ENCODE measurements at places on chromosomes 3 and 15.

GRCh38 chr3:133895208-133896001 is at the start of gene RAB6B:
RAB6B (minus strand) TSS chr3:133895882; CDS start chr3:133895466, 416 bp downstream.
- peak; percentile 46 for DNase-seq

GRCh38 chr15:97501291-97501690 is 459.2 kb upstream of the ARRDC4 start:
- peak; percentile 55 for DNase-seq

GRCh38 chr3:29612536-29612935 is 331.7 kb downstream of the RBMS3 start:
- no peak for DNase-seq

DNA sequence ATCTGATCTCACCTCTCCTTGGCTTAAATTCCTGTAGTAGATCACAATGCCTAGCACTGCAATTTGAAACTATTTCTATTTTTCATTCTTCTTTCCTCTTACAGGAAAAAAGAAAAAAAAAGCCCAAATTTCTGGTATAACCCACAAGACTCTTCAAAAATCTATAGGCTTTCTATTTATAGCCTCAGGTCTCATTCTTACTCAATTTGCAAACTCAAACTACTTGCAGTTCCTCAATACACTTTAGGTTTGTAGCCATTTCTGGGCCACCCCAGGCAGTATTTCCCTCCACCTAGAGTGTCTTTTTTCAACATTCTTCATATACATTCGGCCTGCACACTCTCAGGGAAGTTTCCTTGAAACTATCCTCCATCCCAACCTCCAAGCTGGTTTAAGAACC is 169.0 kb downstream of the TBC1D5 start:
- peak; percentile 11 for DNase-seq

GRCh38 chr15:51099185-51099584 is 4.5 kb upstream of the TNFAIP8L3 start:
- DNase-seq, result no peak

- DNase-seq, result no peak
These were observed 23.8 kb downstream of the LRRC2 start for GRCh38 chr3:46542344-46542743.

DNA sequence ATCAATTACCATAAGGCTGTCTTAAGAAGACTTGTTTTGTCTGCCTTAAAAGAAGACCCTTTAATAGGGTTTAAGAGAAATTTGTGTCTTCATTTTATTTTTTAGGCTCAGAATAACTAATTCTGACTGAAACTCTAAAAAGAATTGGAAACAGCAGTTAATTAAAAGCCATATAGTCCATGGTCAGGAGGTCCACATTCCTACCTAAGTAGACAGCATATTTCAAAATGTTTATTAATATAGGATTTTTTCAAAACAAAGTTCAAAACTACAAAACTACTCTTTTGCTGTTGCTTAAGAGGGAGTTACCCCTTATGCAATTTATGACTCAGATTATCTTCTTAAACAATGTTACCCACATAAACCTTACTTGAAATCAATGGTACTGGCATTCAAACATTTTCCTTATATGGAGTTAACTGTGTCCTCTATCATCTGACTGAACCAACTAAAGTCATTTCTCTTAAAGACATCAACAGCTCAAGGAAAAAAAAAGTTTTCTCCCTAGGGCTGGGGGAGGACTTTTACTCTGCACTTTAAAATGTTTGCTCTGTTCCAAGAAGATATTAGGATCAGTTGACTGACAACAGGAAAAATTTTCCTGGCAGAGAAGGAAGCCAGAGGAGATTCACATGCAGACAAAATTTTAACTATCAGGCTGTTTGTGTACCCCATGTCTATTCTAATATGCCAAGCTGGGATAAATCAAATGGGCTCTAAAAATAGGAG is 56.8 kb upstream of the NANOGP8 start:
- no peak for DNase-seq

GRCh38 chr3:154356009-154356408 is 31.7 kb upstream of the DHX36 start:
- DNase-seq, result peak; percentile 20

GRCh38 chr3:110332629-110333028 is 739.0 kb upstream of the NECTIN3 start:
- no peak for DNase-seq

- DNase-seq, result peak; percentile 83
These were observed 9.6 kb upstream of the PSMD2 start for GRCh38 chr3:184289426-184289938.

GRCh38 chr3:46022909-46023785 is 4.1 kb downstream of the XCR1 start:
- DNase-seq, result no peak

DNA sequence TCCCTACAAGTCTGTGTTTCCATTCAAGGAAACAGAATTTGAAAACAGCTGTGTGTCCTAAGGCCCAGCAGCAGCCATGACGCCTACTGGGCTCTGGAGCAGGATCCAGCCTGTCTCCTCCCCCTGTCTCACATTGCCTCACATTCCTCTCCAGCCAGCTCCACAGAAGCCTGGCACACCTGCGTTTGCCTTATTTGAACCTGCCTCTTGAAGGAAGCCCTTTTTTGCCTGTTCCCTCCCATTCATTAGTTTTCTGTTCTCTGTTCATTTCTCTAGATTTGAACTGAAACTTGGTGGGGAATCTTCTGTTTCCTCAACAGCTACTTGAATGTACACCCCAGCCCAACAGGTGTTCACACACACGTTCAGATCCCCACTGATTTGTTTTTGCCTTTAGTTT is 890.5 kb downstream of the TUSC7 start:
- DNase-seq, result no peak

DNA sequence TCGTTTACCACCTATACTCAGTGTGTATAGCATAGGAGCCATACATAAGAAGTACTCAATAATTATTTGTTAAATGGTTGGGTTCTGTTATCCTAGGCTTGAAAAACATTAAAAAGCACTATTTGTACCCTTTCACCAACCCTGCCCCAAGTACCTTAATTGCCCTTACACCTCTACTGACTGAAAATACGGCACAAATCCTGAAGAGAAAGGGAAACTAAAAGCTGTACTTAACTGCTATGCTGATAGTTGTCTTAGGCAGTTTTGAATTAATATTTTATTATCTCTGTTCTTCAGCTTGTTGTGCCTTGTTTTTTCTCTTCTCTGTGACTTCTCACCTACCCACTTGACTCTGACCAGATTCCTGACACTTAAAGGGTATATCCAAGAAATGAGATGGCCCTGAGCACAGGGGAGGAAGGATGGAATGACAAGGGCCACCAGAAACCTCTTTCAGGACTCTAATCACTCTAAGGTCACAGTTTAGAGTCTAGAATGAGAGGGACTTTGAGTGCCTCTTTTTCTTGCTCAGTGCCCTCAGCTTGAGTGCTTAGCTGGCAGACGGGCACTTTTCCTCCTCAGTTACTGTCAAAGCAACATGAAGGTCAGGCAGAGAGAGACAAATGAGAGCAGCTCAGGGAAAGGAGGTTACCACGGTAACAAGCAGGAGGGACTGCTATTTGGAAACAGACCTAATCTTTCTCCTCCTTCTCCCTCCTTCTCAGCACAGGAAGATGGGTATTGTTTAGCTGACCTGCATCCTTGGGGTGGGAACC is 136.5 kb downstream of the ZNF609 start:
- DNase-seq, result peak; percentile 84

GRCh38 chr3:143412084-143412483 is 292.5 kb downstream of the CHST2 start:
- DNase-seq, result no peak

- DNase-seq, result no peak
These were observed 102.2 kb upstream of the LPP start for GRCh38 chr3:188051801-188052168.

DNA sequence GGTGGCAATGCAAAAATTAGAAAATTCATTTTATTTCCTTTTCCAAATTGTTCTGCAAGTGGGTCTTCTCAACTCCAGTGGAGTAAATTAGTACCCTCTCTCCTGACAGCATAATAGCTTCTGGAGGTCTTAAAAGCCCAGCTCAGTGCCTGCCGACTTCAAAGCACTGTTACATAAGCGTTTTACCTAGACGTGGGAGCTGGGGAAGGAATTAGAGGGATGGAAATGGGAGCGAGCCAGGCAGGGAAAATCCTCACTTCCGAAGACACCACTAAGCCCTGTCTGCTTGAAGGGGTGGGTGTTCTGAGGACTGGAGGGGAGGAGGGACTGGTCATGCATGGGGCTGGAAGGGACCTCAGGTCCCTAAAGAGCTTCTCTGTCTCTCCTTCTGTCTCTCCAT is 77.2 kb upstream of the SLC6A1 start:
- no peak for DNase-seq

DNA sequence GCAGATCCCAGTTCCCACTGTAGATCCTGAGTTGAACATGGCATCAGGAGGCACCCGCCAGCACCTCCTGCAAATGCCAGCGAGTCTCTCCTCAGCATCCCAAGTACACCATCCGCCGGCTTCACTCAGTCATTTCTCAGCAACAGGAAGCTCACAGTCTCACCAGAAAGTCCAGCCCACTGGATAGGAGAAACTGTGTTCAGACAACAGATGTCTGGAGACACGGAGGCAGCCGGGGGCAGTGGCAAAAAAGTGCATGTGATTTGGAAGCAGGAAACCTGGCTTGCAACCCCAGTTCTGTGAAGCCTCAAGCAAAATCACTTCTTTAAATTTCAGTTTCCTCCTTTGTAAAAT is 68.7 kb downstream of the SRGAP3 start:
- DNase-seq, result peak; percentile 53

- DNase-seq, result no peak
These were observed 541.1 kb downstream of the NLGN1 start for GRCh38 chr3:173938616-173939015.

- no peak for DNase-seq
These were observed 3.6 kb downstream of the NCKIPSD start for GRCh38 chr3:48681974-48682610.

GRCh38 chr15:90862964-90863778 is 5.2 kb upstream of the FURIN start:
- no peak for DNase-seq

GRCh38 chr3:12040902-12041301 is 36.7 kb downstream of the SYN2 start:
- DNase-seq, result no peak

DNA sequence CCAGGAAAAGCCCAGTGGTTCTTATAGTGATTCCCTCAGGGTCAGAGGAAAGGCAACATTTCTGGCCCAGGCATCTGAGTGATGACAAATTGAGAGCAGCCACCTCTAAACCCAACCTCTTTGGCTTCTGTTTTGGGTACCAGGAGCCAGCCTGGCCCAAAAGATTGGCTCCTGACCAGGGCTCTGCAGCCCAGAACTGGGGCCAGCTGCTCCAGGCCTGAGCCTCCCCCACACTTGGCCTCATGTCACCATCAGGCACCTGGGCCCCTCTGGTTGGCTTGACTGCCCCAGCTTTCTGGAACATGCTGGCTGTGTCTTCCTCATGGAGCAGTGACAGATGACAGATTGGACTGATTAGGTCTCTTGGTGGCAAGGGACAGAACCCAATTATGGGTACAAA is 26.0 kb upstream of the HCN4 start:
- DNase-seq, result no peak

GRCh38 chr3:96169111-96169766 is 645.2 kb upstream of the EPHA6 start:
- DNase-seq, result no peak

DNA sequence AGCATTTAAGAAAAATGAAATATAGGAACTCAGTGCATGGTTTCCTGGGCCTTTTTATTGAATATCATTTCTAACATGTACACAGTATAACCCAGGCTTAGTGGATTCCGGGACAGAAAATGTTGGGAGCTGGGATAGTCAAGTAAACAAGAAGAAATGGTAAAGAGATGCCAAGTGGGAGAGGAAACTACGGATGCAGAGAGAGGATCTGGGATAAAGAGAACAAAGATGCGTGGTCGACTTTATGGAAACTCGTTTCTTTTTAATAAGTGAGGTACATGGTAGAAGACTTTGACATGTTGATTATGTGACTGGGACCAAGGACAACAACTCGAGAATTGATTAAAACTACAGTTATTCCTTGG is 1.2 kb upstream of the GPR176 start:
- DNase-seq, result no peak

DNA sequence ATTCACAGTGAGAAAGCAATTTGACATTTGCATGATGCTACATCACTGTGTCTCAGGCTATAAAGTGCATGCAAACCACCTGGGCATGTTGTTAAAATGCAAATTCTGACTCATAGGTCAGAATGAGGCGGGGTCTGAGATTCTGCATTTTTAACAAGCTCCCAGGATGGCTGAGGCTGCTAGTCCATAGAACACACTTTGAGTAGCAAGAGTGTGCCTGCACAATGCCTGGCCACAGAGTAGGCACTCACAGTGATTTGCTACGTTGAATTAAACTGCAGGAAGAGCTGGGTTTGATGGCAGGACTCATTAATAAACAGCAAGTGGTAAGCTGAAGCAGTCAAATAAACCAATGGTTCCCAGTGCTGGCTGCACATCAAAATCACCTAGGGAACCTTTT is 48.1 kb downstream of the NTRK3 start:
- no peak for DNase-seq

- no peak for DNase-seq
These were observed 26.5 kb upstream of the P2RY12 start for GRCh38 chr3:151410891-151411559.

- no peak for DNase-seq
These were observed 213.1 kb downstream of the TBC1D2B start for GRCh38 chr15:77864211-77865105.

DNA sequence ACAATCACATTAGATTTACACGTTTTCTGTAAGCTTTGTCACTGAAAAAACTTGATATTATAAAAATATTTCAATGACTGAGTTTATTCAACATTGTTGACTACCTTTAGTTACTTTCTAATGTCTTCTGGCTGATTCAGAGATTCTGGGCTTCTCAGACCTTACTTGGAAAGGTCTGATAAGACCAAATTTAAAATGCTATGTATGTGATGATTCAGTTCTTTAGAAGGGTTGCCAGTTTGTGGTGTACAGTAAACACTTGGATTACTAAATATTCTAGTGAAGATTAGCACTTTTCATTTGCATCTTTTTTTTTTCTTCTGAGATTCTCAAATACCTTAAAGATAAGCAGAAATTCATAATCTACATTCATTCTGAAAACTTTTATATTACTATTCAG is 49.8 kb downstream of the SGO1 start:
- no peak for DNase-seq

Measured in KBM-7 (cell line).